Stimulated activated CD8-positive, alpha-beta memory T cell treated with anti-CD3 and anti-CD28 coated beads, Interleukin-7, amount 100 ng/mL, for 1 hour (primary cell): ENCODE measurements at places on chromosomes 1 and 21.

- no peak for DNase-seq
Observed at GRCh38 chr1:174217787-174218574, 58.7 kb downstream of the RABGAP1L start.

DNA sequence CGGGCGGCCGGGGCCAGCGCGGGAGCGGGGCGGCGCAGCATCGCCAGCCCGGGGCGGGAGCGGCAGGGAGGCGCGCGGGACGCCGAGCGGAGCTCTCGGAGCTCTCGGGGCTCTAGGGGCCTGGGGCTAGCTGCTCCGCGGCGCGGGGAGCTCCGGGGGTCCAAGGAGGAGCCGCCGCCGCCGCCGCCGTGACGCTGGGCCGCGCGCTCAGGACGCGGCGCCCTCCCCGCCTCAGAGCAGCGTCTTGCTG, 147 bp downstream of the CLSTN1 start:
- DNase-seq: no peak

- DNase-seq: no peak
Observed at GRCh38 chr21:16587681-16588375, 858.0 kb downstream of the USP25 start.

DNA sequence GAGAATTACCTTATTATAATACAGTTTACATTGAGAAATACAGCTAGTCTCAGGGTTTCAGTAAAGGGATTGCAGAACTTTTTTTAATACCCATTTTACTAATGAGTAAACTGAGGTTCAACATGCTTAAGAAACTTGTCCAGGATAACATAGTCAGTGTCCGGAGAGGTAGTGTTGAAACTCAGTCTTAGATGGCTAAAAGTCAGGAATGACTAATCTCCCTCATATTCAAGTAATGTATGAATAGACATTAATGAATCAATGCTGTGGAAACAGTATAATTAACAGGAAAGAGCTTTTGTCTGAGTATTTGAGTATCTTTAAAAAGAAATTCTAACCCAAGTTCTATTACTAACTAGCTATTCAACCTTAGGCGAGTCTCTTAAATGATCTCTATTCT, 397.6 kb downstream of the PLA2G4A start:
- no peak for DNase-seq

- no peak for DNase-seq
Observed at GRCh38 chr1:112312315-112312714, 83.7 kb upstream of the CTTNBP2NL start.

DNA sequence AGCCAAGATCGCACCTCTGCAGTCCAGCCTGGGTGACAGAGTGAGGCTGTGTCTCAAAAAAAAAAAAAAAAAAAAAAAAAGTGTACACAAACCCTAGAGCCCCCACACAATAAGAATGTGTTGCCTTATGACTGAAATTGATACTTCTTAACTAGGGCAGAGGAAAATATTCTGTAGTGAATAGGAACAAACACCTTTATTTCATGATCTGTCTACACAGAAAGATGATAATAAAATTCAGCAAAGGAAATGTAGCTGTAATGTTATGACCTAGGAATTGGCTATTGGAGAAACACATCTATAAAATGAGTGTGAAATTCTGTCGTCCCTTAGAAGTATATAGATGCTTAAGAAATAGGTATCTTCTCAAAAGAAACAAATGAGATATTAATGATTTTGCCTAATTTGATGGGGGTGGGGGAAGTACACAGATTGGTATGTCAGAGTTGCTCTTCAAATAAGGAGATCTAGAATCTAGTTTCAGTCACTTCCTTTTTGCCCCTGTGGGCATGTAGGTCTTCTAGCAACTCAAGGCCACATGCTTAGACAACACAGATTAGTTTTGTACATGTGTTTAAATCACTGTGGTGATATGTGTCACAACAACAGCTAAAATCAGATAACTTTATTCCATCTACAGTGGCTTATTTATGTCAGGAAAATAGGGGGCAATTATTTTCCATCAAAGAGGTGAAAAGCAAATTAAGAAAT, 10.7 kb upstream of the GPR25 start:
- no peak for DNase-seq

DNA sequence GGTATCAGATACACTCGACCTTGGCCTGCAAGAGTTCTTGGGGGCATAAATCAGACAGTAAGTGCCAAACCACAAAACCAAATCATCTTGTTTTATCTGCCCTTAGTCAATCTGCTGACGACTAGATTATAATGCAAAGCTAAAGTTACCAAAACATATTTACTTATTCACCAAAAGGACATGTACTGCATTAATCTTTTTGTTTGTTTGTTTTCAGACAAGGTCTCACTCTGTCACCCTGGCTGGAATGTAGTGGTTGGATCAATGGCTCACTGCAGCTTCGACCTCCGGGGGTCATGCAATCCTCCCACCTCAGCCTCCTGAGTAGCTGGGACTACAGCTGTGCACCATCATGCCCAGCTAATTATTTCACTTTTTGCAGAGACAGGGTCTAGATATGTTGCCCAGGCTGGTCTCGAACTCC, 114.7 kb downstream of the APP start:
- DNase-seq: no peak
